ENCODE measurements at places on chromosomes 3 and 15. TPM values are rescaled to one million over a fixed set of nuclear protein-coding genes. Genes with fewer than 3 reads are reported as not detected.

The LDHAL6B gene
- not detected for total RNA-seq

The ACKR4 gene
- not detected for total RNA-seq

GRCh38 chr3:104606812-104607211 is 759.9 kb upstream of the ALCAM start:
- H3K27ac ChIP-seq: no peak overlapping the region
- H3K36me3 ChIP-seq: no peaks in the 10 kb centered on the region
- DNase-seq: no peak
- no peaks in the 10 kb centered on the region for H3K4me1 ChIP-seq
- H3K27me3 ChIP-seq: no peaks in the 10 kb centered on the region

DNA sequence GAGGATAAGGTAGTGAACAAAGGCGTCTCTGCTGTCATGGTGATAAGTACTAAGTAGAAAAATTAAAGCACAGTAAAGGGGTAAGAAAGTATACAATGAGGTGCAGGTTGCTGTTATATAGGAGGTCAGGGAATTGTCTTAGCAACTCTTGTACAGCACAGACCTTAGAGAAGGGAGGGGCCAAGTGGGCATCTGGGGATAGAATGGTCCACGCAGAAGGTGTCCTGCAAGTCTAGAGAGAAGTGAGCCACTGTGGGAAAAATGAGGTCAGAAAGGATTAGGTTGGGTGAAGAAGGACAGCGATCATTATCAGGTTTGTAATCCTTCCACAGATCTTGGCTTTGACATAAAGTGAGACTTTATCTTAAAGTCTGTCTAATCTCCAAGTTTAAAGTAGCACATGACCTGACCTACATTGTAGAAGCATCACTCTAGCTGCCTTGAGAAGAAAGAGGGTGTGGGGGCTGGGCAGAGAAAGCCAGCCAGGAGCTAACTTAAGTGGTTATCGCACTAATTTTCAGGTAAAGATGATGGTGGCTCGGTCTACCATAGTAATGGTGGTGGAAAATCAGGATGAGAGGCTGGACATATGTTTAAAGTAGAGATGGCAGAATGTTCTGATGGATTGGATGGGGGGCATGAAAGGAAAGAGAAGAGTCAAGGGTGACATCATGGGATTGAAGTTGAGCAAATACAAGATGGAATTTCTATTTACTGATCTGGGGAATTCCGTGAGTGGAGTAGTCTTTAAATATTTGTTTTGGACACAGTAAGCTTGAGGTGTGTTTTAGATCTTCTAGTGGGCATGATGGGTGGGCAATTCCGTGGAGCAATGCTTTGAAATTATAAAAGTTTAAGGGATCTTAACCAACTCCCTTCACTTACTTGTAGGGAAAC is 919.2 kb downstream of the ROBO1 start:
- no peak overlapping the region for H3K4me3 ChIP-seq
- no peak overlapping the region for H3K27ac ChIP-seq
- H3K4me1 ChIP-seq: peaks cover 13% of the 10 kb centered on the region
- H3K36me3 ChIP-seq: no peaks in the 10 kb centered on the region
- H3K27me3 ChIP-seq: no peaks in the 10 kb centered on the region
- no peak for DNase-seq

DNA sequence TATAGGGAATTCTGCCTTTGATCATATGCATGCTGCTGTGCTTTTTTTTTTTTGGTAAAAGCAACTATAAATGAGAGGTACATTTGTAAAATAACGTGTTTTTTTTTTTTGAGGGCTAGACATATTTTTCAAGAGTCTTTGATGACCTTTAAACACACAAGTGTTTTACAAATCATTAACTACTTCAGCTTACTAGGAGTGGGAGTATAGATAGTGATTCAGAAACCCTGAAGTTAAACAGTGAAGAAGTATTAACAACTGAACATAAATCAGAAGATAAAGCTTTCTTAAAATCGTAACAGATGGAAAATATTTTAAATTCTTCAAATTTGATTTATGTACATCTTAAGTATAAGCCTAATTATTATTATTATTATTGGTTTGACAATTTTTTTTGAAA is 2.9 kb upstream of the GMNC start:
- no peak for DNase-seq
- H3K36me3 ChIP-seq: no peaks in the 10 kb centered on the region
- peaks cover 6% of the 10 kb centered on the region for H3K4me1 ChIP-seq
- peaks cover 48% of the 10 kb centered on the region for H3K27me3 ChIP-seq

The SH3BP5 gene
- total RNA-seq: 5.1 TPM

GRCh38 chr15:59516655-59517461 is 78.9 kb downstream of the FAM81A start:
- H3K27ac ChIP-seq: no peak overlapping the region
- no peaks in the 10 kb centered on the region for H3K27me3 ChIP-seq
- no peaks in the 10 kb centered on the region for H3K4me1 ChIP-seq
- H3K4me3 ChIP-seq: no peak overlapping the region
- no peak for DNase-seq

DNA sequence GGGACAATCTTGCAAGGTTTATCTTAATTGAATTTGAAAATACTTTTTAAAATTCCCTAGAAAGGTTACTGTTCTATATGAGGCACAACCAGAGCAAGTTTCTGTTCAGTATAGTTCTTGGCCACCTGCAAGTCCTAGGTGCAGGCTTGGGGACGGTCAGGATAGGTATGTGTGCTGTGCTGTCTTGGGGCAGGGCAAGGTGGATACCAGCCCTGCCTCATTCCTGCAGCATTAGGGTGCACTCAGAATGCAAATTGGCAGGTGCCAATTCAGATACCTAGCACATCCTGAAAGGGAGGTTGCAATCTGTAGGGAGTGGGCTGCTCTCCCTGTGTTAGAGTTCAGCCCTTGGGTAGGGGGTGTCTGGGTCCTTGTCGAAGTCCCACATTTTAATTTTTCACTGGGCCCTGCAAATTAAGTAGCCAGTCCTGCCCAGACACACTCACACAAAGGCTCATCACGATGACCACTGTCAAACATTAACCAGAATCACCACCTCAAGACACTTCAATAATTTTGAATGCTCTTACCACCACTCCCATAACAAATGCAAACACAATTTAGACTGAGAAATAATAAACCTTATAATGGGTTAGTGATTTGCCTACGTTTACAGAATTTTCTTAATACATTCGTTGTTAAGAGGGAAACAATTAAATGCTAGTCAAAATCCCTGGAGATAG is 838.0 kb upstream of the NR2F2 start:
- no peak overlapping the region for H3K4me3 ChIP-seq
- H3K27me3 ChIP-seq: no peaks in the 10 kb centered on the region
- H3K36me3 ChIP-seq: no peaks in the 10 kb centered on the region
- no peak overlapping the region for H3K27ac ChIP-seq
- no peak for DNase-seq

DNA sequence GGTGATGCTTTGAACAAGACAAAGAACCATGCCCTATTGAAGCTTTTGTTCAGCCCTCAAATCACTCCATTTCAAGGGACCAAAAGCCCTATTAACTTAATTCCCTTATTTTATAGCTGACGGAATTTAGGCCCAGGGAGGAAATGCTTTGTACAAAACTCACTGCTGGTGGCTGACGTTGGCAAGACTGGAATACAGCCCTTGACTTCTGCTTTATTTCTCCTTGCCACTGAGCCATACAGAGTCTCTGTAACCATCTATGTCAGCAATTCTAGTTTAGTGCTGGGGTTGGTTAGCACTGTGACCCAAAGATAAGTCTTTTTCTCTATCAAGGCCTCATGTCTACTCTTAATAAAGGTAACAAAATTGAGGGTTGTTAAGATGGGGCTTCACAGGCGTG is 316.1 kb upstream of the TPRG1 start:
- no peak for DNase-seq
- H3K27me3 ChIP-seq: no peaks in the 10 kb centered on the region
- H3K27ac ChIP-seq: no peak overlapping the region

The ZNF502 gene
- total RNA-seq: 3.6 TPM

The DLL4 gene
- total RNA-seq: 0.94 TPM

- no peak overlapping the region for H3K27ac ChIP-seq
- no peaks in the 10 kb centered on the region for H3K27me3 ChIP-seq
- DNase-seq: no peak
- no peaks in the 10 kb centered on the region for H3K36me3 ChIP-seq
- no peak overlapping the region for H3K4me3 ChIP-seq
Observed at GRCh38 chr3:188817935-188818269, 353.9 kb upstream of the TPRG1 start.

- peaks cover 17% of the 10 kb centered on the region for H3K36me3 ChIP-seq
- no peaks in the 10 kb centered on the region for H3K4me1 ChIP-seq
- H3K27me3 ChIP-seq: no peaks in the 10 kb centered on the region
- no peak overlapping the region for H3K4me3 ChIP-seq
Observed at GRCh38 chr15:74653426-74654102, 37.9 kb downstream of the CLK3 start.

The RASSF1 gene
- 13.2 TPM for total RNA-seq

The GP5 gene
- 0.16 TPM for total RNA-seq

The CSPG5 gene
- 3.3 TPM for total RNA-seq

DNA sequence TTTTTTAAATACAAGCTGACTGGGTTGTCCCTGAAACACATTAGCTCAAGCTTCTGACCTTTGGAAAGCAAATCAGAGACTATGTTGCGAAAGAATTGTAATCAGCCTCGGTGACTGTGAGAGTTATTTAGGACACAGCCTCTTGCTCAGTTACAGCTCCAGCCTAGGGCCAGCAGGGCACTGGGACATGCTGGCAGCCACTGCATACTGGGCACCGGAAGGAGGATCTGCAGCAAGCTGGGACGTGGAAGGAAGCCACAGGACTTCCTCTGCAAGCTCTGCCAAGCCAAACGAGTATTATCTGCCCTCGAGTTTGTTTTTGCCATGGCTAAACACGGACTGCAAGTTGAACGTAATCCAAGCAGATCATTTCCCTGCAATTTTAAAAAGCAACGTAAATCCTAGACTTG is 24.4 kb upstream of the COPG1 start:
- no peak for DNase-seq
- H3K27ac ChIP-seq: no peak overlapping the region
- peaks cover 24% of the 10 kb centered on the region for H3K4me1 ChIP-seq
- no peaks in the 10 kb centered on the region for H3K27me3 ChIP-seq

The FAM174B gene
- 22.1 TPM for total RNA-seq

GRCh38 chr3:21847005-21847404 is 96.0 kb upstream of the ZNF385D start:
- H3K27me3 ChIP-seq: no peaks in the 10 kb centered on the region
- peaks cover 4% of the 10 kb centered on the region for H3K4me1 ChIP-seq
- DNase-seq: no peak
- H3K36me3 ChIP-seq: no peaks in the 10 kb centered on the region

DNA sequence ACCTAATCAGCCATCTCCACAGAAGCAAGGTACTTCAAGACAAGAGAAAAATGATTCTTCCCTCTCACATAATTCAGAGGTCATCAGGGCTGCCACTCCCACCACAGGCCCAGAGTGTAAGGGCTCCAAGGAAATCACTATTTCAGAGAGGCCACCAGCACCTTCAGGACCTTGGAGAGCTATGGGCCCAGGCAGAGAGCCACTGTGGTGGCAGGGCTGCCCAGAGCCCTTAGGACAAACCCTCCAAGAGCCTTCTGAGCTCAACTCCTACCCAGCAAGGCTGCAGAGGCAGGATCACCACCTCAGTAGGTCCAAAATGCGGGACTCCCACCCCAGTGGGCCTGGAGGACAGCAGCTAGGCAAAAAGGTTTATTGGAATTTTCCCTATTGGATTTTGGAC is 17.9 kb upstream of the FAN1 start:
- H3K27me3 ChIP-seq: no peaks in the 10 kb centered on the region
- no peak overlapping the region for H3K4me3 ChIP-seq

- no peaks in the 10 kb centered on the region for H3K27me3 ChIP-seq
- no peaks in the 10 kb centered on the region for H3K36me3 ChIP-seq
- H3K4me3 ChIP-seq: no peak overlapping the region
- no peaks in the 10 kb centered on the region for H3K4me1 ChIP-seq
Observed at GRCh38 chr15:51460796-51461195, 119.3 kb downstream of the GLDN start.
